ENCODE measurements at places on chromosomes 6 and 20.

- no peak for DNase-seq
Measured at GRCh38 chr6:137452333-137452894, 41.8 kb downstream of the OLIG3 start.

DNA sequence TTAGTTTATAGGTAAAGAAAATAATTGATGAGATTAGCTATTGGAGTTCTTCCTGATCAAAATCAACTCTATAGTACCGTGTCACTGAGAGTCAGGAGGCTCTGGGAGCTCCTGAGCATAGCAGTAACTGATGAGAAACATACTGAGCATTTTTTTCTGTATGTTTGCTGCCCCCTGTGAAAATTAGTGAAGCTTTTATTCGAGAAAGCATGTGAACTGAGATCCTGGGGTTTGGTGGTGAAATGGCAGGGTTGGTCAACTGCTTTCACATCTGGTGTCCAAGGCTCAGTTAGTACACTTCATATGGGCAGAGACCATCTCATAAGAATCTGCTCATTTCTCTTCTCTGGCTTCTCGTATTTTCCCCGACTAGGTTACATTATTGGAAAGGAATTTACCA, 4.1 kb upstream of the ABT1 start:
- DNase-seq: no peak

GRCh38 chr6:159398633-159399032, 229.4 kb downstream of the FNDC1 start:
- DNase-seq: no peak

GRCh38 chr6:167341038-167341583, 16.2 kb downstream of the TTLL2 start:
- no peak for DNase-seq

- no peak for DNase-seq
Measured at GRCh38 chr6:12555267-12555666, 161.3 kb upstream of the PHACTR1 start.

DNA sequence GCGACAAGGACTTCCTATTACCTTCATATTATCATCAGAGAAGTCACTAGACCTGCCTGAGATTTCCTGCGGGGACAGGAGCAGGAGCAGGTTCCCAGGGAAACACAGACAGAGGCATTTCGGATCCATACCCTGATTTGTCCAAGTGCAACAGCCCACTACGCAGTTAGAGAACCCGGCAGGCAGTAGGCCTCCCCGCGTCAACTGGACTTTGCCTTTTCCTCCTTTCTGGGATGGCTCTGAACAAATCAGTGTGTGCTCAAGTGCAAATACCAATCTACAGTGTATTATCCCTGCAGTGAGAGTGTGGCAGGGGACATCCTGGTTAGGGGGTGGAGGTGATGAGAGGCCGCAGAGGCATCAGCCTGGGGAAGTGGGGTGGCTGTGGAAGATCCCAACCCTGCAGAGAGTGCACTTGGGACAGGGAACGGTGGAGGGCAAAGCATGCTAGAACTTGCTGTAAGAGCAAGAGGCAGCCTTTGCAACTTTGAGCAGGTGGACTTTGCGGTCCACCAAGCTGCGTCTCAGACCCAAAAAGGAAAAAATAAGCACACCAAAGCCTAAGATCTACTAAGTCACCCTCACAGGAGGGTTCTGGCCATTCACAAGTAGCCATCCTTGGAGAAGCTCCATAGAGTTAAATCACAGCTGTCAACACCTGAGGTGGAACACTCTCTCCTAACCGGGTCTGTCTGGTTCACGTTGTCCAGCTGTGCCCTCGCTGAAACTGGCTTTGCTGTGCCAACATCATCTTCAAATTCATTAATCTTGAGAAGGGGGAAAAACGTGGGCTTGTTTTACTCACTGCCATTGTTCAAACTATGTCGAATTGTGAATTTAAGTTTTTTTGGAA, 159.1 kb downstream of the ZDHHC14 start:
- DNase-seq: no peak

DNA sequence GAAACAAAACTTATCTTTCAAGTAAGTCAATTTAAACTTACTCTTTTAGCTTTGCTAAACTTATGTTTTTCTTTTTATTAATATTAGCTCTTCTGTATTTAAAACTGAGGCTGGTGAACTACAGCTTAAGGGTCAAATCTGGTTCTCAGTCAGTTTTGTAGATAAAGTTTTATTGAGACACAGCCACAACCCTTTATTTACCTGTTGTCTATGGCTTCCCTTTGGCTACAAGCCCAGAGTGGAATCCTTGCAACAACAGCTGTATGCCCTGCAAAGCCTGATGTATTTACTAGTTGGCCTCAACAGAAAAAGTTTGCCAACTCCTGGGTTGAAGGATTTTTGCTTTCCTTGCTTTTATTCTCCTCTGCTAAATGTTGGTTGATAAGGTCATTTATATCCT, 491.4 kb upstream of the RNF217 start:
- no peak for DNase-seq

DNA sequence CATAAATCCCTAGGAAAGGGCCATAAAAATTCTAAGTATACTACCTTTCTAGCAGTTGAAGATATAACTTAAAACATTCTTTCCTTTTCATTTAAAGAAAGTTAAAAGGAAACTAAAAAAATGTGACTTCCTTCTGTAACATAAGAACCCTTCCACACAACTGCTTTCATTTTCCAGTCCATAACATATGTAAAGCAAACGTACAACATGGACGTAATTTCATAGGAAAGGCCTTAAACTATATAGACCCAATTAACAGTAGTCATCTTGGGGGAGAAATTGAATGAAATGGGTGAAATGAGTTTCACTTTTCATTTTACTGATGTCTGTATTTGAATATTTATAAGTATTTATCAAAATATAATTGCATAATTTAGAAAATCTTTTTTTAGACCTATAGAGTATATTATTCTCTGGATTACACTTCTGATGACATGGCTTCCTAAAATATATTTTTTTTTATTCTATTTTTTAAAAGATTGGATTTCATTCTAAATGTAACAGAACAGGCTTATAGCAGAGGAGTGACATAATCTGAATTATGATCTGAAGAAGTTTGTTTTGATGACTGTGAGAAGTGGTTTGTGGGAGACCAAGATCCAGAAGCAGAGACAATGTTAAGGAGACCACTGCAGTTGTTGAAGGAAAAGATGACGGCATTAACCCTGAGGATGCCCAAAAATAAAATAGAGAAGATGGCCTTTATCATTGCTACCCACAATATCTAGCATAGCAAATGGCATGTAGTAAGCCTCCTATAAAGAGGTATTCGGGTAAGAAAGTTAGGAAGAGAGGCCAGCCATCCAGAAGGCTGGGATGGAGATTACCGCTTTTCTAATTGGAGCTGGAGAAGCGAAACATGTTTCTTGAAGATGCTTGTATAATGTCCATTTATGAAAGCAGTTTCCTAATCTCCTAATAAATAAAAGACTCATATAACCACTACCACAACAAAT, 260.4 kb downstream of the PTPRK start:
- no peak for DNase-seq
